ENCODE measurements at places on chromosomes 4 and X.

- DNase-seq: no peak
Measured at GRCh38 chr4:107737450-107737849, 17.4 kb upstream of the PAPSS1 start.

DNA sequence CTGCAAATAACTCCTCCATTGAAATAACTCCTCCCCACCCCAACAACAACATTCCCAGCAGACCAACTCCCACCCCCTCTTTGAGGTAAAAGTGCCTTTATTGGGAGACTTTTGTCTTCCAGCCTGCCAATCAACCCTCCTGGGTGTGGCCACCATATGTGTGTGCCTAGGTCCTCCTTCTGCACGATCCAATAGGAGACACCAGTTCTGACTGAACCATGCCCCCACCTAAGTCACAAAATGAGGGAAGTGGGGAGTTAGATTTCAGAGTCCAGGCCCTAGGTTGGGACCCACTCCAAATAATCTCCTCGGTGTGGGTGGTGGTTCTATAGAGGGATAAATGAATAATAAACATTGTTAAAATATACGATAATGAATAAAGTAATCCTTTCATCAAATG lies 3.0 kb downstream of the PLP2 start:
- no peak for DNase-seq

- no peak for DNase-seq
Measured at GRCh38 chrX:97310373-97310772, 426.7 kb downstream of the RPA4 start.

DNA sequence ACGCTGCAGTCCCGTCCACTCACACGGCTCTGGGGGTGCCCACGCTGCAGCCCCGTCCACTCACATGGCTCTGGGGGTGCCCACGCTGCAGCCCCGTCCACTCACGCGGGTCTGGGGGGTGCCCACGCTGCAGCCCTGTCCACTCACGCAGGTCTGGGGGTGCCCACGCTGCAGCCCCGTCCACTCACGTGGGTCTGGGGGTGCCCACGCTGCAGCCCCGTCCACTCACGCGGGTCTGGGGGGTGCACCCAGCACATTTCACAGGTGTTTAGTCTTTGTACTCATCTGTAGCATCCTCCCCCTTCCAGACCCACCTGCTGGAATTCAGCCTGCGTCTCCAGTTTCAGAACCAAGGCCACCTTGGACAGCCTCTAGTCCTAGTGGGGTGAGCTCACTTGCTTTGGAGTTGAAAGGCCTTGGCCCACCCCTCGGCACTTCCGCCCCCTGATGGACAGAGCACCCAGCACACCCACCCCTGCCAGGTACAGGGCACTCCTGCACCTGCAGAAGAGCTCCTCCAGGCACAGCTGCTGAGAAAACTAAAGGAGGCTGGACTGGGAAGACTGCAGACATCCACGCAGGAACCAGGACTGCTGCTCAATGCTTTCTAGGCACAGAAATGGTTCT lies 73.0 kb downstream of the ABLIM2 start:
- DNase-seq: no peak

GRCh38 chr4:42654631-42655268 lies 2.2 kb downstream of the ATP8A1 start:
- DNase-seq: peak; percentile 81

- no peak for DNase-seq
Measured at GRCh38 chr4:147765121-147765529, 33.2 kb downstream of the ARHGAP10 start.

GRCh38 chr4:89371614-89372013 lies 64.0 kb upstream of the GPRIN3 start:
- DNase-seq: no peak

DNA sequence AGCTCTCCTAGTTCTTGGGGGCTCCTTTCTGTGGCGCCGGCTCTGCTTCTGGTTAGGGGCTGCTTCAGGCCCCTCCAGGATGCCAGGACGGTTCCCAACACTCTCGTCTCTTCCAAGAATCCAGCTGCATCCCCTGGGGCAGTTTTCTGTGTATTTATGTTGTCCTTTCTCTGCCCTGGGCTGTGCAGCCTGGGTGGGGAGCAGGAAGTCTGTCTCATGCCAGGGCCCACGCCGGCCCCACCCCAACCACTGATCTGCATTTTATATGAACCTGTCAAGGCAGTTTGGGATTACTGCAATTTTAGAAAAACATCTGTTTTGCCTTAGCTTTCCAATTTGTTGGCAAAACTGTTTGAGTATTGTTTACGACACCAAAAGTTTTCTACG lies 14.6 kb downstream of the CTBP1 start:
- DNase-seq: no peak

GRCh38 chrX:79084923-79085322 lies 59.6 kb upstream of the GPR174 start:
- no peak for DNase-seq
